Effector memory CD8-positive, alpha-beta T cell (primary cell): ENCODE measurements at places on chromosomes 5 and 9.

DNA sequence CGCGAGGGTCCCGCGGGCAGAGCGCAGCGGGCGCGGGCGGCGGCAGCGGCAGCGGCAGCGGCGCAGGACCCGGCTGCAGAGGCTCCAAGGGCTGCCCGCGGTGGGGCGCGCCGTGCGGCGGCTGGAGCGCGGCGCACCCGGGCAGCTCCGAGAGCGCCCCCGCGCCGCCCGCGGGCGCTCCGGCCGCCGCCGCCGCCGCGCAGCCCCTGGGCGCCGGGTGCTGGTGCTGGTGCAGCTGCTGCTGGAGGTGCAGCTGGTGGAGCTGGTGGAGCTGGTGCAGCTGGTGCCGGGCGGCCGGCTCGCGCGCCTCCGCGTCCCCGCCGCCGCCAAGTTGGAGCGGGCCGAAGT, 644 bp downstream of the IER5L start:
- no peak overlapping the region for H3K27ac ChIP-seq
- DNase-seq: peak; percentile 35
- H3K4me1 ChIP-seq: peaks cover 8% of the 10 kb centered on the region
- H3K27me3 ChIP-seq: peaks cover 7% of the 10 kb centered on the region
- H3K4me3 ChIP-seq: peak overlapping the region; percentile 90
- peaks cover 28% of the 10 kb centered on the region for H3K36me3 ChIP-seq

DNA sequence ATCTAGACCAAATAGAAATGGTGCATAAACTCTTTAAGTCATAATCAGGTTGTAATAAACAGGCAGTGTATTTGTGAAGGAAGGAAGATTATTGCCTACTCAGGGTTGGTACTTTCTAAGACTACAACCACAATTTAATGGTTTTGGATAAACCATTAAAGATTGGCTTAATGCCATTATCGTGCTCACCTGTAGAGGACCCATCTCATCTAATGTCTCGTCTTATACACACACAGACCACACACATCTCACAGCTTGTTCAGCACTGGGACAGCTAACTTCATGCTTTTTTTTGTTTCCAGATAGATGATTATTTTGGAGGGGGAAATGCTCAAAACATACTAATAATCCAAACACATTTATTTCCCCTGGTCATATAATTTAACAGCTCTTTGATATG, 175.7 kb upstream of the SLC12A2 start:
- H3K4me1 ChIP-seq: peaks cover 5% of the 10 kb centered on the region
- no peak overlapping the region for H3K27ac ChIP-seq
- DNase-seq: no peak
- H3K4me3 ChIP-seq: no peak overlapping the region
- peaks cover 4% of the 10 kb centered on the region for H3K27me3 ChIP-seq
- H3K36me3 ChIP-seq: no peaks in the 10 kb centered on the region

DNA sequence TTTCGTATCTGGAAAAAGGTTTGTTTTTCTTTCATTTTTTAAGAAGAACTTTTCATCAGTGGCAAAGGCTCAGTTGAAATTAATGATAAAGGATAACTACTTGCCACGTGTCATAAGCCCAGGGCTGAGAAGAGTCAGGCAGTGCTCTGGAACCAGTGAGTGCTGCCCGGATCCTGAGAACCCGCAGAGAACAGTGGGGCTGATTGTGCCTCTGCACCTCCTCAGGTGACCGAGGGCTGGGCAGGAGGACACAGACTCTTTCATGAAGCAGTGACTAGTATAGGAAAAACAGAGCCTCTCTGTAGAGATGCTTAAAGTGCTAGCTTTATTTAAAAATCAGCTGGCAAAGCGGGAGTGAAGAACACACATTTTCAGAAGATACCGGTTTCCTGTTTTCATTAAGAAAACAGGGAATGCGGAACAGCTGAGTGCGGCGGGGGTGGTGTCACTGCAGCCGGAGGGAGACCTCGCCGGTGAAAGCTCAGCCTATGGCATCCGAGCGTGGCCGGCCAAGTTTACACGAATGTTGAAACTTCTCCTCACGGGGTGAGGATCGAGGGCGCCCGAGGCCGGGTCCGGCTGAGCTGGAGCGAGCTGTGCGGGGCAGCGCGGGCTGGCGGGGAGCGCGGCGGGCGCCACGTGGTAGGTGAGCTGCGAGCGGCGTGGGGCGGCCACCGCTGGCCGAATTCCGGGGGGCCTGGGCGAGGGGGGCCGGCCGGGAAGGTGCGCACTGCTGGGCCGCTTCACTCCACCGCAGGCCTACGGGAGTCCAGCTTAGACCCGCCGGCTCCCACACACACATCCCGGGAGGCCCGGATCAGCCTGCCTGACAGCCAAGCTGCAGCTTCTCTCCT, 134.7 kb upstream of the DMRT1 start:
- peaks cover 6% of the 10 kb centered on the region for H3K36me3 ChIP-seq
- H3K4me3 ChIP-seq: peak overlapping the region; percentile 89
- H3K27me3 ChIP-seq: peaks cover 26% of the 10 kb centered on the region
- peak; percentile 3 for DNase-seq
- peaks cover 7% of the 10 kb centered on the region for H3K4me1 ChIP-seq
- peak overlapping the region; percentile 77 for H3K27ac ChIP-seq

DNA sequence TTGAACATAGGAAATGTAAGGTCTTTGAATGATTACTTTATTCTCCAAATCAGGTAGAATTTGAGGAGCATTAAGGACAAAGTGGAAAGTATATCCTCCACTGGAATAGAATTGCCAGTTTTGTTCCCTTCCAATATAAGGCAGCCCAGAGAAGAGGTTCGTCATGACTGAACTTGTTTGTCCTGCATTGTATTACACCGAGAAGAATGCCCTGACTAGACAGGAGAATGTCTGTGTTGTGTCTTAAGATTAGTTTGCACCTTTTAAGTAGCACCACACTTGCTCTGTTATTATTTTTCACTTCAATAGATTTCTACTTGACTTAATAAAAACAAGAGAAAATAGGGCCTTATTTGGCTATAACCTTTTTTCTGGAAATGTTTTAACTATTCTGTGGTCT, 586.2 kb upstream of the PTGER4 start:
- no peaks in the 10 kb centered on the region for H3K4me1 ChIP-seq
- H3K27ac ChIP-seq: no peak overlapping the region
- H3K4me3 ChIP-seq: no peak overlapping the region
- H3K36me3 ChIP-seq: peaks cover 3% of the 10 kb centered on the region

GRCh38 chr5:151819830-151820229, 48.1 kb downstream of the G3BP1 start:
- H3K27me3 ChIP-seq: no peaks in the 10 kb centered on the region
- H3K36me3 ChIP-seq: no peaks in the 10 kb centered on the region
- no peaks in the 10 kb centered on the region for H3K4me1 ChIP-seq
- no peak overlapping the region for H3K4me3 ChIP-seq
- no peak overlapping the region for H3K27ac ChIP-seq

DNA sequence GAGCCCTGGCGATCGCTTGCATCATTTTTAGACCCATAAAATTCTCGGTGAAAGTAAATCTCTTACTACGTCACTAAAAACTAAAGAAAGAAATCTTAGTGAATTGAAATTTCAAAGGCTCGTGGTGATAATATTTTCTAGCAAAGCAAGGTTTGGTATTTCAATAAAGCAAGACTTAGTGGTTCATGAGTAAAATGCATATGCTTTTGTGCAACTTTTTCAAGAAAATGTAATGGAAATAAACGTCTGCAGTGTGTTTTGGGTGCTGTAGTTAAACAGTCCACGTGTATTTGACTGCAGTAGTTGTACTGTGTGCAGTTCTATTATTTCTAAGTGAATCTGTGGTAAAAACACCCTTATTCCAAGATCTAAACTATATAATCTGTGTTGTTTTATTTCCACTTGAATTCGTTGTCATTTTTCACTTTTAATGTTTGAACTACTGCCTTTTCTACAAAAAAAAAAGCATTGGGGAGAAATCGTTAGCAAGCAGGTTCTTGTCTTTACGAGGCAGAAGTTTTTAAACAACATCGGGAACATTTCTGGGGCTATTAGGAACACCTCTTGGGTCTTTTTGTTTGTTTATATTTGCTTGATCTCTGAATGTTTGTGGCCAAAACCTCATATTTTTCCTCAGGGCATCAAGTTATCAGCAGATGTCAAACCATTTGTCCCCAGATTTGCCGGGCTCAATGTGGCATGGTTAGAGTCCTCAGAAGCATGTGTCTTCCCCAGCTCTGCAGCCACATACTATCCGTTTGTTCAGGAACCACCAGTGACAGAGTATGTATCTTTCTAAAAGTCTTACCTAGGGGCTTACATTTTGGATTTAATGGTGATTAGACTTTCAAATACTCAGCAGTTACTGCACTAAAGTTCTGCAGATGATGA, 960 bp downstream of the SECISBP2 start:
- H3K4me3 ChIP-seq: peak overlapping the region; percentile 86
- H3K27me3 ChIP-seq: no peaks in the 10 kb centered on the region
- H3K4me1 ChIP-seq: peaks cover 43% of the 10 kb centered on the region
- no peak for DNase-seq
- peaks cover 34% of the 10 kb centered on the region for H3K36me3 ChIP-seq

DNA sequence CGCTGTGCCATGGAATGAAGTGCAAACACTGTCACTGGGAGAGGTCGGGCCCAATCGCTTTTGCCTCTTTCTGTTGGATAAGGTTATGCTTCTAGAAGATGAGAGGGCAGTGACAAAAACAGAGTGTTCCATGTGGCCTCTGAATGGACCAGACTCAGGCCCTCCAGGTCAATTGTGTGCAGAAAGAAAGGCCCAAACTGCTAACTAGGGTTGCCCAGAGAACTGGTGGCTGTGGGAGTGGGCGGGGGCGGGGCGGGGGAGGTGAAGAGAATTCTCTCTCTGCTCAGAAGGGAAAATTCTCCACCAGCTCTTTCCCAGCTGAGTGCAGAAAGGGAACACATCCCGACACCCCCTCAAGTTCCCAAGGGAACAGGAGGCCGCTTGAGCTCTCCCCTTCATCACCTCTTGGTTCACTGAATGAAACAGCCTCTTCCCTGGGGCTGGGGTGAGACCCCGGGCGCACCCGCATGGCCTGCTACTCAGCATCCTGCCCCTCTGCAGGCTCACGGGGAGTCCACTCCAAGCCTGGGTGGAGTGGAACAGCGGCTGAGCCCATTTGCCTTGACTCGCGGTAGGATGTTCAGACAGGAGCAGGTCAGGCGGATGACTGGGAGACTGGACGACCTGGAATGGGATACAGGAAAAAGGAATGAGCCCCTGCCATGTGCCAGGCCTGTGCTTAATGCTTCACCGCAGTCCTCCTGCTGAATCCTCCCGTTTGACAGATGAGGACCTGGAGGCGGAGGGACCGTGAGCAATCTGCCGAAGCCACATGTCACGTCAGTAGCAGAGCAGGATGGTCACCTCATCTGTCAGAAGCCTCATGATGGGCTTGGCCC, 93.8 kb upstream of the FANCC start:
- H3K27ac ChIP-seq: no peak overlapping the region
- no peak for DNase-seq
- H3K36me3 ChIP-seq: no peaks in the 10 kb centered on the region
- no peaks in the 10 kb centered on the region for H3K4me1 ChIP-seq

DNA sequence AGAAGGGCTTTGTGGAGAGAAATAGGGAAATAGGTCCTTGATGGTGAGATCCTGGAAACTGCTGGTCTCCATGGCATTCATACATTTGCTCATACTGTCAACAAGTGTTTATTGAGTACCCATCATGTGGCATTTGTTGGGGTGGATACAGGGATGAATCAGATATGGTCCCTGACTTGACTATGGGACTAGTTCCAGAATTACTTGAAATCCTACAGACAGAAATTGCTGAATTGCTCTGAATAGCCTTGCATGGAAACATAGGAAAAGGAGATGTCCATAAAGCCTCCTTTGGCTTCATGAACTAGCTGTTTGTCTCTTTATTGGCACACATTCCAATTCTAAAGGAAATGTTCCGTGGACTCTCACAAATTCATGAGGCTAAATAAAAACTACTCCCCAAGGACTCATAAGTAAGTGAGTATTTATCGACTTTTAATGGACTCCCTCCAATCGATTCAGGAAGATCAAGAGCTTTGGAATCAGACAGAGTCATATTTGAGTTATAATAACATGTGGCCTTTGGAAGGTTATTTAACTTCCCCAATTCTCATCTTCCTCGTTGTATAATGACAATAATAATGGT, 122.4 kb upstream of the C6 start:
- DNase-seq: no peak
- H3K4me1 ChIP-seq: no peaks in the 10 kb centered on the region
- H3K36me3 ChIP-seq: no peaks in the 10 kb centered on the region
- H3K4me3 ChIP-seq: no peak overlapping the region
- no peaks in the 10 kb centered on the region for H3K27me3 ChIP-seq

DNA sequence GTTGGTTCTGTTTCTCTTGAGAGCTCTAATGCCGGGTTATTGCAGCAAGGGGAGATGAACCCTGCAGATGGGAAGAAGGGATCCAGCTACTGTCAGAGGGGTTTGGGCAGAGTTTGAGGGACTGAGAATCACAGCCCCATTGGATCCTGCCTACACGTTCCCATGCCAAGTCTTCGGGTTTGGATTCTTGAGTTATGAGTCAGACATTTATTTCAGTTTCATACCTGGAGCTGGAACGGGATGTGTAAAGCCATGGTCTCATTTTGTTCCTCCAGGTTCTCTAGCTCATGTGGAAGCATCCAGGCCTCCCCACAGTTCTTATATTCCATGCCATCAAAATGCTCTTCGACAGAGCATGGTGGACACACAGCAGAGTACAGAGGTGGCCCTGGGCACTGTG, 275.4 kb upstream of the IRX4 start:
- no peaks in the 10 kb centered on the region for H3K36me3 ChIP-seq
- no peaks in the 10 kb centered on the region for H3K4me1 ChIP-seq

DNA sequence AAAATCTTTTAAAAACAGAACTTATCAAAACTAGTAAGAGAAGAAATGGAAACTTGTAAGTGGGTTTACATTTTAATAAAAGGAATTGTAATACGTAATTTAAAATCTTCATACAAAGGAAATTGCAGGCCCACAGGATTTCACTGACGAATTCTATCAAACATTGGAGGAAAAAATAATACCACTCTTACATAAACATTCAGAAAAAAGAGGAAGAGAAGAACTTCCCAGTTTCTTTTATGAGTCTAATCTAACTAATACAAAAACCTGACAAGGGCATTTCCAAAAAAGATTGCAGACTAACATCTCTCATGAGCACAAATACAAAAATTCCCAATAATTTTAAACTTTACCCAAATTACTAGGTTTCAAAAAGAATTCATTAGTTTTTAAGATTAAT, 149.0 kb downstream of the RANBP17 start:
- no peaks in the 10 kb centered on the region for H3K27me3 ChIP-seq
- no peaks in the 10 kb centered on the region for H3K4me1 ChIP-seq
- DNase-seq: no peak
- H3K4me3 ChIP-seq: no peak overlapping the region
- no peaks in the 10 kb centered on the region for H3K36me3 ChIP-seq

DNA sequence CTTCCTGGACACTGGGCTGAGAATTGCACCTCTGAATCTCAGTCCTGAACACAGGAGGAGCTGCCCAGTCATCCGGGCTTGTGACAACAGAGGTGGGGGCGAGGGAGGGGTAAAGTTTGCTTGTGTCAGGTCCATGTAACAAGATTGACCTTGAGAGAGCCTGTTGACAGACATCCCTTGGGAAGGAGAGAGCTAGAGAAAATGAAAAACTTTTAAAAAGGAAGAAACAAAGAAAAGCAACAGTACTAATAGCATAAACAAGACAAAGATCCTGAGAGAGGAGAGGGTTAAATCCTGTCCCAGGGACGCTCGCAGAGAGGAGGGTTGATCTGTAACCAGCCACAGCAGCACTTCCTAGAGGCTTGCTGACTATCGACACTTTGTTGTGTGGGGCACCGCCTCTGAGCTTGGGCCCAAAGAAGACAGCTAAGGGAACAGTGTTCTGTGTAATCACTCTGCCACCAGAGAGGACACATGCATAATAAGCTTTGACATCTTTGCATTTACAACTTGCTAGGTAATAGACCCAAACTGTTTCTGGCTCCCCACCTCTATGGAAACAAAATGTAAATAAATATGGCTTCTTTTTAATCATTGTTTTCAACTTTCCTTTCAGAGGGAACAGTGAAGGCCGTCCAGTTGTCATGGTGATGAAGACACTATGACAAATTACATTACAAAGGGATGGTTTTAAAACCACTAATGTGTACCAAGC, 363.7 kb downstream of the CSNK1G3 start:
- H3K4me1 ChIP-seq: no peaks in the 10 kb centered on the region
- no peak for DNase-seq
- H3K4me3 ChIP-seq: no peak overlapping the region
- no peaks in the 10 kb centered on the region for H3K27me3 ChIP-seq
- H3K36me3 ChIP-seq: no peaks in the 10 kb centered on the region
